ENCODE measurements at places on chromosomes 3 and 15.

GRCh38 chr3:195892105-195893043 is 16.0 kb downstream of the TNK2 start:
- no peak for DNase-seq

GRCh38 chr3:37753428-37753827 is 108.3 kb upstream of the CTDSPL start:
- no peak for DNase-seq

DNA sequence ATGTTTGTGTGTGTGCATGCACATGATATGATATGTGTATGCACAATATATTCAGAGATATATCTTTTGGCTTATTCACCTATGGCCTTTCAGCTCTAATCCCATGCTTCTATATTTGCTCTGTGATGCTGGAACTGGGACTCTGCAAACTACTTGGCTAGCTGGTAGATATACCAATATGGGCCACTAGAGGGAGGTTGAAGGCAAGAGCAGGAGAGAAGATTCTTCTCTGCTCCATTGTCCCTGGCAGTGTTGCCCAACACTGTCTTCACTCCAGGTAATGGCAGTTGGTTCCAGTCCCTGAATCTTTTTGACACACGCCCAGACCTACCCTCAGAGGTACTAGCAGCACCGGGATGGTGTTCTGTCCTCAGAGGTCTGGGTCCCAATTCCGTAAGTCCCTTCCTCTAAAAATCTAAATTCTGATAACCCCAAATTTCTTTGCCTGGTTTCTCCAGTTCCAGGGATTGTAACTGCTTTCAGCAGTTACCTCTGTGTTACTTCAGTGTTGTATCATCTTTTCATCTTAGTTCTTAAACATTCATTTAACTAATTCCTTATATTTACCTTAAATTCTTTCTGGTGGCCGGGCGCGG is 44.7 kb downstream of the GTPBP8 start:
- DNase-seq: no peak

- DNase-seq: no peak
Measured at GRCh38 chr3:141828890-141829289, 47.6 kb upstream of the ATP1B3 start.

- DNase-seq: no peak
Measured at GRCh38 chr15:51331141-51331540, 7.3 kb downstream of the CYP19A1 start.

DNA sequence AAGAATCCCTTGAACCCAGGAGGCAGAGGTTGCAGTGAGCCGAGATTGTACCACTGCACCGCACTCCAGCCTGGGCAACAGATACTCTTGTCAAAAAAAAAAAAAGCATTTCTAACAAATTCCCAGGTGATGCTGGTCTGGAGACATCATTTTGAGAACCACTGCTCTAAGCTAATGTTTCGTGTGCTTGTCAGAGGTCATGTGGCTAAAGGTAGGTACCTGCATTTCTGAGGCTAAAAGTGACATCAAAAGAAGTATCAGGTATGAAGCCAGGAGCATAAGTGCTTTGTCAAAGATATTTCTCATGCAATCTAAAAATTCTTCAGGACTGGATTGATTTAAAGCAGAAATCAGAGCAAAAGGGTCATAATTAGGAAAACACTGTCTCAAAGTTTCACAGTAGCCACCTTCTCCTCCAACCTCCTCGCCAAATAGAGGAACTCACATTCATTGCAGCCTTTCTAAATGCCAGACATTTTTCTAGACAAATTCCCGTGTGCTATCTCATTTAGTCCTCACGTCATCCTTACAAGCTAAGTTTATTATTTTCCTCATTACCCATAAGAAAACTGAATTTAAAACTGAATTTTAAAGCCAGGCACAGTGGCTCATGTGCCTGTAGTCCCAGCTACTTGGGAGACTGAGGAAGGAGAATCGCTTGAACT is 25.7 kb upstream of the GSK3B start:
- DNase-seq: no peak

DNA sequence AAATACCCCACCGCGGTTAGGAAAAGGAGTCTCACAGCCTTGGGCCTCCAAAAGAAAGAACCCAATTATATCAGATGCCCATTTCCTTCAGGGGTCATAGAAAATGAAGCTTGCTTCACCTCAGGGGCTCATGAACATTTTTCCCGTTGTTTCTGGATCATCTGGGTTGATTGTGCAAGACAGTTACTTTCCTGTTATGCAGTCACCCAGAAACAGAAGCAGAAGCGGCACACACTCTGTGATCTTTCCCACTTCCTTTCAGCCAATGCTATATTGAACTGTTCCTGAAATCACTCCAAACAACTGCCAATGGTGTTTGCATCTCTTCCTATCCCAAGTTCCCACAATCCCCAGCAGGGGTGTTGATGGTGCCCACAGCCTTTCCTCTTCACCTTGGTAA is 295.6 kb upstream of the RASGRP1 start:
- DNase-seq: no peak

- peak; percentile 52 for DNase-seq
Measured at GRCh38 chr3:193732391-193732790, 139.4 kb downstream of the OPA1 start.

DNA sequence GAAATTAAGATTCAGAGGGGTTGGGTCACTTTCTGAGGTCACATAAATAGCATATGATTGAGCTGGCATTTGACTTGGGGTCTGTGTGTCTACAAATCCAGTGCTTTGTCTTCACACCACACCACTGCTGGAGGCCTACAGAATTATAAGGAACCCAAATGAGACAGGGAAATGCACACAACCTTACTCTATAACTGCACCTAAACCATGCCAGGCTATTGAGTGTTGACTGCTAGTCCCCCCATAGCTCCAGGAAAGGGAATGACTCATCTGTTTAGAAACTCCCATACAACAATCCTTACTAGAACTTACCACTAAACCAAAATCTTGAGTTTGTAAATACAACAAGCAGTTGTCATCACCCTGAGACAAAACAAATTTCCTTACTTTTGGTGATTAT is 16.9 kb upstream of the TSC22D2 start:
- DNase-seq: no peak

GRCh38 chr3:56408761-56409196 is 59.5 kb downstream of the ERC2 start:
- DNase-seq: no peak

DNA sequence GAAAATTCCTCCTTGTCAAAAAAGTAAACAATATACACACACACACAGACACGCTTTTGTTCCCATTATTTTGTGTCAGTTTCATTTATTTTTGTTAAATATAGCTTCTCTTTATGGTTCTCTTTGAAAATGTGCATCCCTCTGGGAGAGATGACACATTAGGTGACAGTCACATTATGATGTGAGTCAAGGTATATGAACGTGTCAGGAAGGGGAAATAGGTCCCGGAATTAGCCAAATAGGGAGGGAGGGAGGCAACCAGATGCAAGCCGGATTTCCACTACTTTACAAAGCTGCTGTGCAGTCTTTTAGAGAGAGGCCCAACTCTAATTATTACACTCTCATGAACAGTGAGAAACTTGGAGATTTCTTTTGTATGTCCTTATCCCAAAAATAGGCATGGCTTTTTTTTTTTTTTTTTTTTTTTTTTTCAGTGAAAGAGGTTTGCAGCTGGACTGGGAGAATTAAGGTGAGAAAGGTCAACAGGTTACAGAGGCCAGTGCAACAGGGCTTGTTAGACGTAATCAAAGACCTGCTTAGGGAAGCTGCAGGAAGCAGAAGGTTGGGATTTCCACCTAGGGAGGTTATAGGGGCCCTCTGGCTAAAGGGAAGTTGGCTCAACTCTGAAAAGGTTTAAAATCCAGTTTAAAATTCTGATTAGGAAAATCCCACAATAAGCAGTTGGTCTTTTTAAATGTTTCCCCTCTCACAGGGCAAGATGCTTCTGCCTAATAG is 240.5 kb upstream of the UBE2E1 start:
- no peak for DNase-seq

- DNase-seq: no peak
Measured at GRCh38 chr3:60531759-60532158, 719.5 kb downstream of the FHIT start.

DNA sequence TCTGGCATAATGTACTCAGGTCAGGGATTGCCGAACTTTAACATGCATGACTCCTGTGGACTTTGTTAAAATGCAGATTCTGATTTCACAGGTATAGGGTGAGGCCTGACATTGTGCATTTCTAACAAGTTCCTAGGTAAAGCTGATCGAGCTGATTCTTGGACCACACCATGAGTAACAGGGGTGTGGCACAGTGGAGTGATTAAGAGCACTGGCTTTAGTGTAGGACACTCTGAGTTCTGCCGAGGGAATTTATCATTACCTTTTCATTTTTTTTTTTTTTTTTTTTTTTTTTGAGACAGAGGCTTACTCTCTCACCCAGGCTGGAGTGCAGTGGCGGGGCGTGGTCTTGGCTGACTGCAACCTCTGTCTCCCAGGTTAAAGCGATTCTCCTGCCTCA is 169.3 kb downstream of the ADAMTS9 start:
- no peak for DNase-seq

- no peak for DNase-seq
Measured at GRCh38 chr3:13120928-13121552, 47.8 kb upstream of the IQSEC1 start.

- DNase-seq: no peak
Measured at GRCh38 chr3:11660242-11660641, 16.5 kb upstream of the VGLL4 start.

DNA sequence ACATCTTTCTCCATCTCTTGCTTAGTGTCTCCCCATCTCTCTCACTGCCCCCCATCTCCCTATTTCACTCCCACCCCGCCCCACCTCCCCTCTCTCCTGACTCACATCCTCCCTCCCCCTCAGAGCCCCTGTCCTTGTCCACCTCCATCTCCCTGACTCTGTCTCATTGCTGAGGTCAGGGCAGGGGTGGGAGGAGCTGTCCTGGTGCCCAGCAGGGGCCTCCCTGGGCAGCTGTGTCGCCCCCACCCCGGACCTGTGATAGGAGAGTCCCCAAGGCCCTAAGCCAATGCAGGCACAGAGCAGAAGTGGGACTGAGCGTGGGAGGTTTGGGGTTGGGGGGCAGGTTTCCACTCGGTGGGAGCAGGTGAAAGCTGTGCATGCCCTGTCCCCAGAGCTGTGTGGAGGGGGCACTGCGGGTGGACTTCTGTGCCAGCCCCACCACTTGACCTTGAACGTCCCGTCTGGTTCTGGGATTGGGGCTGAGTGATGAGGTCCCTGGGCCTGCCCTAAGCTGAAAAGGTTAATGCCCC is 210.8 kb downstream of the TBC1D2B start:
- DNase-seq: no peak

DNA sequence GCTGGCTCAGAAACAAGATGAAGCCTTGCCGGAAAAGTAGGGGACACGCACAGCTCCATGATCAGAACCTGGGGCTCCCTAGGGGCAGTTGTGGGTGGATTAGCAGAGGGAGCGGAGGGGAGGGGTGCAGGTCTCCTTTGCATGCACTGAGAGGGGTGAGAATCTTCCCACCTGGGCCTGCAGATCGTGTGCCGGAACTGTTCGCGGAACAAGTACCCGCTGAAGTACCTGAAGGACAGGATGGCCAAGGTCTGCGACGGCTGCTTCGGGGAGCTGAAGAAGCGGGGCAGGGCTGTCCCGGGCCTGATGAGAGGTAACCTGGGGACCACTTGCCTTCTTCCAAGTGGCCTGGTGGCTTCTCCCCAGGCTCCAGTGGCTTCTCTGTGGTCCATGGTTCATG is 24.5 kb upstream of the NR2C2 start:
- DNase-seq: no peak

DNA sequence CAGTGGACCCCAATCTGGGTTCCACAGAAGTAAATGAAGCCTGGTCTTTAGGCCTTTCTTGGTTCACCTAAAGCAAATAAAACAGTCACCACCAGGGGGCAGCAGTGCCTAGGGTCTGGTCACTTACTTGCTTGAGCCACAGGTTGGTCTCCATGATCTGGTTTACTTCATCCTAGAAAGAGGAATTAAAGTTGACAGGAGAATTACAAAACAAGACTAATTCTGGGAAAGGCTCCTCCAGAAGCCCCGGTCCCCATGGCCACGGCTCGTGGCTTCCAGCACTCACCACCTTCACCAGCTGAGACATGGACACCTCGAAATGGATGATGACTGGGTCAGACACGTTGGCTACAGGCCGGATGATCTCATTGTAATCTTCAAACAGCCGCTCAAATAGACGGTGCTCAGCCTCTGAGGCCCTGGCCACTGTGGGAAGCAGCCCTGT is 2.3 kb downstream of the CHRNA3 start:
- DNase-seq: peak; percentile 55

DNA sequence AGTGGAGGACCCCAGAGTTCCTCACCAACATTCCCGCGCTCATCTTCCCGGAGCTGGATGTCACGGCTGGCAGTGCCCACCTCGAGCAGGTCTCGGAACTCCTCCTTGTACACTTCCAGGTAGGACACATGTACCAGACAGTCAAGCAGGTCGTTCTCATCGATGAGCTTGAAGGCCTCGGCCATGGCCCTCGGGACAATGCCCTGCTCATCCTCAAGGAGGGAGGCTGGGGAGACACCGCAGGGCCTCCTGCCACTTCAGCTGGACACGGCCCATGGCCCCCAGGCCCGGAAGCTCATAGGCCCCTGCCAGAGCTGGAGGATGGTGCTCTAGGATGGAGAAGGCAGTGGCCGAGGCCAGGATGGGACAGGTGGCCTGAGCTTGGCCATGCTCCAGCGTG is 5.6 kb downstream of the KIF7 start:
- no peak for DNase-seq

DNA sequence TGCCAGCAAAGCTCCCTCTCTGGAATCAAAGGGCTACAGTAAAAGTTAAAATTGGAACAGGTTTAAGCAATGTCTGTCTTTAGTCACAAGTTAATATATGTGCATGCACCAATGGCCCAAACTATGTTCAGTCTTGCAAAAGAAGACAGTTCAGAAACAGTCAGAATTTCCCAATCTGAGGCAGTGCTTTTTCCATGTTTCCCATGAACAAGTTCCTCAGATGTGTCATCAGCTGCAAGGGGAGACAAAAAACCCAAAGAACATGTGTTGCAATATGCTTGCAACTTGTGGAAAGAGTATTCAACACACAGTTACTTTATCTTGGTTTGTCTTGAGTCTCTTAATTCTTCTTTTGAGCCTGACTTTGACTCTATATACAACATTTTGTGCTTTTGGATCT is 148.4 kb downstream of the USP13 start:
- DNase-seq: peak; percentile 81

- DNase-seq: no peak
Measured at GRCh38 chr3:179322286-179323196, at the start of gene ZNF639. Gene ZNF639 (plus strand): TSS chr3:179323031. CDS start chr3:179328294, 5,263 bp downstream.

DNA sequence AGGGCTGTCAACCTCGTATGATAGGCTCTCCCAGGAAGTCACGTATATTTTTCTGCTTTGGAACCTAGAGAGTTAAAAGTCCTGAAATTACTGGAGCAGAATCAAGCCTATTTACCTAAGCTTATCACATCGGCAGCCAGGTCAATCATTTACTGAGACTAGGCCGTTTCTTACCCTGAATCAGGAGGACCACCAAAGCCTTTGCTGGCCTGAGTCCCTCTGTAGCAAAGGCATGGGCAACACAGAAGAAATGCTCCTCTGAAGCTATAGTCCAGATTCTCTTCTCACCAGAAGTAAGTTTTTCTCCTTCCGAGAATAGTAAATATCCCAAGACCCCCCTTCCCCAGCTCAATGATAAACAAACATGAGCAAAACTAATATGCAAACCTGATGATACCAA is 125.9 kb upstream of the PHLDB2 start:
- no peak for DNase-seq

GRCh38 chr15:68416158-68416535 is 15.8 kb downstream of the ITGA11 start:
- DNase-seq: no peak

- no peak for DNase-seq
Measured at GRCh38 chr15:99537344-99537743, 28.4 kb upstream of the MEF2A start.

- peak; percentile 74 for DNase-seq
Measured at GRCh38 chr15:57060799-57061198, 142.4 kb downstream of the TCF12 start.

GRCh38 chr15:44812029-44812517 is 75.7 kb downstream of the TRIM69 start:
- no peak for DNase-seq

Data from non-pigmented ciliary epithelial cell (primary cell).